ENCODE measurements at places on chromosomes 3 and 15.
A peak's percentile ranks its signal among the peaks of the same experiment; 100 is the strongest.

DNA sequence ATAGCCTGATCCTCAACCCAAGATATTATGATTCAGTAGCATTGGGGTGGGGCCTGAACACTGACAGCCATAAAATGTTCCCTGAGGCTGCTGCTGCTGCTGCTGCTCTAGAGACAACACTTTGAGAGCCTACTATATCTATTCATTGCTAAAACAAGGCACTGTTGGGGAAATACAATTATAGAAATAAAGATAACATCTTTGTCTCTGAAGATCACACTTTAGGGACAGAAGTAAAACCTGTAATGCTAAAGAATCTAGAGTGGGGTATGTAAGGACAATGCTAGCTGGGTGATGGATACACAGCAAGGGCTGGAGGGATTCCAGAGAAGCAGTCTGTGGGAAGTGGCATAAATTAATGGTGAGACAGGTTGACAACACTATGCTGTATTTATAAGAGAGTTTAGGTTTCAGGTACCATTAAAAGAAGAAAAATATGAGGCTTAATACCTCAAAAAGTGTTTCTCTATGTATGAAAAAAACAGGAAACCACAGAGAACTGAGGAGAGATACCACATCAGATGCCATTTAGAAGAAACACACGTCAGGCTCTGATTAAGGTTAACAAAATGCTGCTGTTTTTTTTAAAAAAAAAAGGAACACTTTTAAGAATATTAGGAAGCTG lies 115.9 kb downstream of the CBLB start:
- DNase-seq, result no peak

DNA sequence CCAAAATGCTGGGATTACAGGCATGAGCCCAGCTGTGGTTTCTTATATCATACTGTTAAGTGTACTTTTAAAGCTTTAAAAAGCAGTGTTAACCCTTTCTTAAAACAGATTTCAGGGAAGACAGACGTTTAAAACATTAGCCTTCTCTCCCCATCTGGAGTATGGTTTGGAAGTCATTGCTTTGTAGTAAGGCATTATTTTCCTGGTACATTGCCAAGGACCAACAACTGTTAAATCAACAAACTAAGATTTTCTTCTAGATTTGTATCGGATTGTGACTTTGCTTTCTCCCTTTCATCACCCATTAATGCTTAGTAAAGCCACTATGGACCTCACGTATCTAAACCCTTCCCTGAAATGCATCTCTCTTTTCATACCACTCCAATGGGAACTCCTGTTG lies 50.5 kb downstream of the UBE2E1 start:
- DNase-seq, result no peak

DNA sequence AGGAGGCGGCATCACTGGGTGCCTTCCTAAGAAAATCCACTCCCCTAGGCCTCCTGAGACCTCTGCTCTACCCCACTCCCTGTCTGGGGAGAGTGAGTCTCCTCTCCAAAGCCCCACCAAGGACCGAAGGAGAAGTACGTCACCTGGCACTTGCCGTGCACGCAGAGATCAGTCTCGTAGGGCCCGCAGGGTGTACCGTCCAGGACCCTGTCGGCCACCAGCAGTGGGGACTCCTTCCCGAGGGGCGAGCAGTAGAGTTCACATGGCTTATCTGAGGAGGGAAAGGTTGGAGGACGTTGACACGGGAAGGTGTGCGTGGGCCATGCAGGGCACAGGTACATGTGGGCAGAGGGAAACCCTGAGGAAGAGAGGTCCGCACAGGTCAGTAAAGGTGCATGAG lies 232.9 kb downstream of the ADAMTS17 start:
- no peak for DNase-seq

DNA sequence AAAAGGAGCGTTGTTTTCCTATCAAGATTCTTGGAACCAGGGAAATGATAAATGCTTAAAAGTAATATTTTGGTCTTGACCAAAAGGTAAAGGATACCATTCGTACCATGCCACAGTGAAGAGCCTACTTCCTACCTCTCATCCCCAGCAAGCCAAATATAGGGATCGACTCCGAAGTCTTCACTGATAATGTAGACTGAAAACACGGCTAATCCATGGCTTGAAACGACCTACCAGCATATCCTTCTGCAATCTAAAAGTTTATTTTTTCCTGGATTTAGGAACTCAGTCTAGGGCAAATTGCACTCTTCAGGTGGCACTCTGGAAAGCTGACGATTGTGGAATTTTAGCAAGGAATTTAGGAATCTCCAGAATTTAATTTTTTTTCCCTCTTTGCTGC lies 1.9 kb upstream of the SEMA6D start:
- DNase-seq, result no peak

DNA sequence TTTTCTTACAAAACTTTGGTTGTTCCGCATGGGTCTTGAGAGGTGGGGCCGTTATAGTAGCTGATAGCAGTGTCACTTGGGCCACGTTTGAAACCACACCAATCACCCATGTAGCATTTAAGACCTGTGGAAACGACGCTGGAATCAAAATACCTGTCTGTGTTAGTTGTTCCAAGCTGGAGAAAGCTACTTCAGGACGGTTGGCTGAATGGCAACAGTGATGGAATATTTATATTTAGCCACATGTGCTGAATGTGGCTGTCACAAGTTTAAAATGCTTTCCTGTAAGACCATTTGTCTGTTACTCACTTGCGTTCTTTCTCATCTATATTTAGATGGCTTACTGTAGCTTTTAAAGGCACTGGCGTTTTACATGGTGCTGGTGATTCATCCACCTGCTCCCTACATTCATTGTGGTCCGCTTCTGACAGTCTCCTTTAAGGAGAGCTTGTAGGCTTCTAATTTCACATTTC lies 1.4 kb downstream of the DNAJA4 start:
- DNase-seq, result peak; percentile 7

- no peak for DNase-seq
These were observed 42.4 kb upstream of the SIAH2 start for GRCh38 chr3:150805354-150805753.

GRCh38 chr15:101504373-101504772 lies 14.9 kb upstream of the PCSK6 start:
- no peak for DNase-seq

DNA sequence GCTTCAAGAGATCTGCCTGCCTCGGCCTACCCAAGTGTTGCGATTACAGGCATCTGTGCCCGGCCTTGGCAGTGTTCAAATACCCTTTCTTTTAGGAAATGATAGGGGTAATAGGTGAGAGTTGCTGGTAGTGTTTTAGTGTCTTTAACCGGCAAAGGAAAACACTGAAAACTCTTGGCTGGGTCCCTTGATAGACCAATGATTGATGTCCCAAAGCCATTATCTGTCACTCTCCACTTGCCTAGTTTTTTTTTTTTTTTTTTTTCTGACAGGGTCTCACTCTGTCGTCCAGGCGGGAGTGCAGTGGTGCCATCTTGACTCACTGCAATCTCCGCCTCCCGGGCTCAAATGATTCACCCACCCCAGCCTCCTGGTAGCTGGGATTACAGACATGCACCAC lies 19.7 kb downstream of the EBLN2 start:
- no peak for DNase-seq

- no peak for DNase-seq
These were observed 32.4 kb upstream of the MTMR10 start for GRCh38 chr15:31023841-31024240.

GRCh38 chr3:102143536-102143935 lies 291.3 kb upstream of the ZPLD1 start:
- no peak for DNase-seq

DNA sequence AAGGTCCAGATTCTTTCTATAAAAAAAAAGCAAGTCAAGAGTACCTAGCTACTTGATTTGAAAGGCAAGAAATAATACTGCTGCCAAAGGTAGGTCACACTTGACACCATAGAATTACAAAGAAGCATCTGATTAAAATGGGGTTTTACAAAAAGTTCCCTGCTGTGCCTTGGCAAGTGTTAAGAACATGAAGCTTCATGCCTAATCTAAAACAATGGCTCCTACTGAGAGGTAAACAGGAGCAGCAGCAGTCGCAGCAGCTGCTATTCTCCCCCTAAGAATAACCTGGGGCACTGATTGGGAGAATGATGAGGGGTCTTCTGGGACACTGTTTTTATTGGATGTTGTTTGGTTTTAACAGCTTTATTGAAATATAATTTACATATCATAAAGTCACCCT lies 14.1 kb downstream of the UBP1 start:
- DNase-seq, result no peak

DNA sequence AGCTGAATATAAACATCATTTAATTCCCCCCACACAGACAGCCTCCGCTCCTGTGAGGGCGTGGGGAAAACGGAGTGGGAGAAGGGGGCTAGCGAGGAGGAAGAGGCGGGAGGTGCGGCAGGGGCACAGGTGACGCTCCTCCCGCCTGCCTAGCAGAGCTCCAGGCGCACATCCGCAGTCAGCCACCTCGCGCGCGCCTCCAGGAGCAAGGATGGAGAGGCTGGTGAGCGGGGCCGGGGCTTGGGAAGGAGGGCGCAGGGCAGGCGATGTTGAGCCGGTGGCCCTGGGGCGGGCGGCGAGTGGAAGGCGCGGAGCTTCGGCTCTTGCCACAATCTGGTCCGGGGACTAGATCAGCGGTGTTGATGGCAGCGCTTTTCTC lies at the start of gene CD200:
CD200 (plus strand) TSS at position 155 of the 379 bp plus-strand sequence; CDS start at position 212, 57 bp downstream.
- no peak for DNase-seq

GRCh38 chr3:117734496-117734895 lies 1024.9 kb downstream of the TUSC7 start:
- no peak for DNase-seq

- DNase-seq, result no peak
These were observed 608.1 kb downstream of the ZNF385D start for GRCh38 chr3:21142949-21143348.

- DNase-seq, result no peak
These were observed 177.1 kb upstream of the UMPS start for GRCh38 chr3:124553178-124553577.

- DNase-seq, result peak; percentile 76
These were observed 156.5 kb downstream of the PGPEP1L start for GRCh38 chr15:98850961-98851572.

DNA sequence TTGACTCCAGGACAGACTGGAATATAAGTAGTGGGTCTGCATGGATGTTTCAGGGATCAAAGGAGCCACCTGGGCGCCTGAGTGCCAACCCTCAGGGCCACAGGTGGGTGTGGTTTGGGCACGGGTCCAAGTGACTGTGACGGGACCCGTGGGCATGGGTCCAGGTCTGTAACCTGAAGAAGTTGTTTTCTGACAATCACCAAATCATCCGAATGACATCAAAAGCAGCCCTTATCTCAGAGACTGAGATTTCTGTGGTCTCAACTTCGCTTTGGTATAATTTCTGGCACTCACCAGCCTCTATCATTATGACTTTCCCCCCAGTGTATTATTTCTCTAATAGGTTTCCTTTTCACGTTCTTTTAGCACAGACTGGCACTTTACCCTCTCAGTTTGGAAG lies 24.4 kb downstream of the RLBP1 start:
- no peak for DNase-seq

- DNase-seq, result no peak
These were observed 56.2 kb upstream of the TGFBR2 start for GRCh38 chr3:30550246-30550645.

DNA sequence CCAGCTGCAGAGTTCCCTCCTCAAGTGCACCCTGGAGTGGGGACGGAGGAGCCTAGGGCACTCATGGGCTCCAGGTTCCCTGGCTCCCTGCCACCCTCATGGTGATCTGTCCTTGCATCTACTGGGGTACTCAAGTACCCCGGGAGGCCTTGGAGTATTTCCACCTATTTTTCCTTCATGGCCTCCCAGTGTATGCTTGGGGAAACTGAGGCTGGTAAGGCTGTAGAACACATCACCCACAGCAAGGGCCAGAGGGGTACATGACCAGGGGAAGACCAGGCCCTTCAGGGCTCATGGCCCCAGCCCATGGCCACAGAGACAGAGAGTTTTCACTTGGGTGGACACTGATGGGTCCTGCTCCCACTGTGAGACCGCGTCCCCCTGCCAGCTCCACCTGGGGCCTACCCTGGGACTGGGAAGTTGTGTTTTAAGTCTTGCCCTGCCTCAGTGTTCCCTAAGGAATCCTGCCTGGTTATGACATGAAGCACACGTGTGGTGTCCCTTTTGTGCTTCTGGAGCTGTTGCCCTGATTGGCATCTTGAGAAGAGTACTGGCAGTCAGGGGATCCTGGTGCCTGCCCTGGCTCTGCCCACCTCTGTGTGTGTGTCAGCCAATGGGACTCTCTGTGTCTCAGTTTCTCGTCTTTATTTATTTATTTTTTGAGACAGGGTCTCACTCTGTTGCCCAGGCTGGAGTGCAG lies 132.8 kb downstream of the TJP1 start:
- DNase-seq, result no peak

- no peak for DNase-seq
These were observed 8.4 kb upstream of the MINDY2 start for GRCh38 chr15:58762731-58763130.

DNA sequence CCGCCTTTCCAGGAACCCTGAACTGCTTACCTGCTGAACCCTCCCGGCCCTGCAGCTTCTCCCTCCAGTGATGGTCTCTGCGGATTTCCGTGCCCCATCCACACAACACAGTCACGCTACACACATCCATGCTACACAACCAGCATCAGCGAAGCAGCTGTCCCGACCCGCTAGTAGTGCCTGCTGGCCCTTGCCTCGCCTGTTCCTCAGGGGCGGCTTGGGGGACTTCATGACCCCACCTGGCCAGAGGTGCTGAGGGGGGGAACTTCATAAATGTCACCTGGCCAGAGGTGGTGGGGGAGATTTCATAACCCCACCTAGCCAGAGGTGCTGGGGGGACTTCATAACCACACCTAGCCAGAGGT lies 530 bp upstream of the TUBGCP5 start:
- DNase-seq, result no peak

DNA sequence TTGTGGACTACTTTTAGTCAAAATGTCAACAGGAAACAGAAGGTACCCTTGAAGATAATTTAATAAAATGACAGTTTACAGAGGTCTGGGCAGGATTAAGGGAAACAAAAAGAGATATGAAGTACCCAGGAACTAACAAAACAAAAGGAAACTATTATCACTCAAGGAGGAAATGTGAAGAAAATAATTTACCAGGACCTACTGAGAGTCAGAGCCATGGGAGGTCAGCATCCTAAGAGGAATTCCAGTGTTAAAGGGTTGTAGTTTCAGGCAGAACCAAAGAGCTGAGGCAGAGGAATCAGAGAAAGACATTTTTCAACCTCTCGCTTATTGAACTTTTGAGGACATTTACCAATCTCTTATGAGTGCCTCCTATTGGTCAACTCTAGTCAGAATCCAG lies 408.9 kb upstream of the CBLB start:
- DNase-seq, result no peak

GRCh38 chr3:183638101-183638852 lies 2.9 kb downstream of the KLHL24 start:
- peak; percentile 13 for DNase-seq

All from inflammatory macrophage (primary cell).